WTC11 (cell line): ENCODE measurements at places on chromosomes 7 and 10.

GRCh38 chr7:82615527-82615926 lies 171.9 kb upstream of the CACNA2D1 start:
- peaks cover 4% of the 10 kb centered on the region for H3K4me1 ChIP-seq
- H3K36me3 ChIP-seq: no peaks in the 10 kb centered on the region
- DNase-seq: no peak

DNA sequence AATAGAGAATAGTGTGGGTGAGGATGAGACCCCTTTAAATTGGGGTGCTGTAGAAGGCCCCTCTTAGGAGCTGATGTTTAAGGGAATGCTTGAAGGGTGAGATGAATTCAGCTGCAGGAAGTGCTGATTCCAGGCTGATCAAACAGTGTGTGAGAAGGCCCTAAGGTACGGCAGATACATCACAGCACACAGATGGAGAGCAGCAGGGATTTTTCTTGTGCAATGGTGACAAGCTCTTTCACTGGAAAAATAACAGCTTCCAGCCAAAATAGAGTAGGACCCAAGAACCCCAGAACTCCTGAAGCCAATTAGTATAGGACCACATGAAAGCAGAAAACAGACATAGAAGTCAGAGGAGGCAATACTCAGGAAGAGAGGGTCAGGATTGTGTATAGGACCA lies 296.9 kb downstream of the ADRA2A start:
- H3K27me3 ChIP-seq: peaks cover 46% of the 10 kb centered on the region
- H3K36me3 ChIP-seq: no peaks in the 10 kb centered on the region
- no peak overlapping the region for H3K27ac ChIP-seq
- peaks cover 25% of the 10 kb centered on the region for H3K4me1 ChIP-seq

- no peak for DNase-seq
- H3K27me3 ChIP-seq: peaks cover 28% of the 10 kb centered on the region
- H3K4me3 ChIP-seq: no peak overlapping the region
- no peaks in the 10 kb centered on the region for H3K36me3 ChIP-seq
- H3K4me1 ChIP-seq: peaks cover 8% of the 10 kb centered on the region
- H3K27ac ChIP-seq: 0 out of 2 replicates have a peak overlapping the region, but pooled peaks have one; percentile 39
Measured at GRCh38 chr7:22201186-22201880, 155.6 kb downstream of the RAPGEF5 start.

DNA sequence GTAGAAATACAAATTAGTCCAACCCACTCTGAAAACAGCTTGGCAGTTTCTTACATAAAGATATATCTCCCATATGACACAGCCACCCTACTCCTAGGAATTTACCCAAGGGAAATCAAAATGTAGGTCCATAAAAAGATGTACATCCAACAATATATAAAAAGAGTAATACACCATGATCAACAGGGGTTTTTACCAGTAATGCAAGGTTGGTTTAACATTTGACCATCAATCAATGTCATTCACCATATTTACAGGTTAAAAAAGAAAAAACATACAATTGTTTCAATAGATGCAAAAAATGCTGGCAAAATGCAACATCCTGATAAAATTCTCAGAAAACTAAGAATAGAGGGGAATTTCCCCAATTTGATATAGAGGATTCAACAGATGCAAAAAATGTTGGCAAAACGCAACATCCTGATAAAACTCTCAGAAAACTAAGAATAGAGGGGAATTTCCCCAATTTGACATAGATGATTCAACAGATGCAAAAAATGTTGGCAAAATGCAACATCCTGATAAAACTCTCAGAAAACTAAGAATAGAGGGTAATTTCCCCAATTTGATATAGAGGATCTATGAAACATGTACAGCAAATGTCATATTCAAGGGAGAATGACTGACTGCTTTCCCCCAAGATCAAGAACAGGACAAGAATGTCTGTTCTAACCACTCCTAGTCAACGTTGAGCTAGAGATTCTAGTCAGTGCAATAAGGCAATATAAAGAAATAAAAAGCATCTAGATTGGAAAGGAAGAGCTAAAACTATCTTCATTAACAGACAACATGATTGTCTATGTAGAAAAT lies 13.7 kb downstream of the ADAP1 start:
- no peak for DNase-seq
- no peak overlapping the region for H3K27ac ChIP-seq
- H3K27me3 ChIP-seq: peaks cover 25% of the 10 kb centered on the region
- H3K4me3 ChIP-seq: no peak overlapping the region
- no peaks in the 10 kb centered on the region for H3K36me3 ChIP-seq
- peaks cover 3% of the 10 kb centered on the region; the same call in 1 of the 2 replicates for H3K4me1 ChIP-seq

DNA sequence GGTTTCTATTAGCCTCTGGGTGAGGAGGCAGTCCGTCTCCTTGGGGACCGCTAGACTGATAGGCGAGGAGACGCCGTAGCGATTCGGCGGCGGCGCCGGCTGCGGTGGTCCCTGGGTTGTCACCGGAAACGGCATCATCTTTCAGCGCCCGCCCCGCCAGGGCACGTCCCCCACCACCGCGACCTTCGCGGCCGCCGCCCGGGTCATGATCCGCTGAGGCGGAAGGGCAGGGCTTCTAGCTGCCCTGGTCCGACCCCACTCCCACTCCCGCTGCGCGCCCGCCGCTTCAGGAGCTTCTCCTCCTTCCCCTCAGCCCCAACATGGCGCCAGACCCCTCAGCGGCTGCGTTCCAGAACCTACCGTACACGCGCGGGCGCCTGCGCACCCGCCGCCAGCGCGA lies at the start of gene PAPOLB:
Gene PAPOLB (minus strand): TSS at position 358 of the 400 bp plus-strand sequence. CDS start 220 bp downstream, at position 138.
- peak within 1 kb of the TSS; percentile 54 for H3K4me3 ChIP-seq
- 0 out of 2 replicates have a peak, but pooled peaks cover 3% of the 10 kb centered on the region for H3K36me3 ChIP-seq
- H3K4me1 ChIP-seq: no peaks in the 10 kb centered on the region
- peaks cover 33% of the 10 kb centered on the region for H3K27me3 ChIP-seq

DNA sequence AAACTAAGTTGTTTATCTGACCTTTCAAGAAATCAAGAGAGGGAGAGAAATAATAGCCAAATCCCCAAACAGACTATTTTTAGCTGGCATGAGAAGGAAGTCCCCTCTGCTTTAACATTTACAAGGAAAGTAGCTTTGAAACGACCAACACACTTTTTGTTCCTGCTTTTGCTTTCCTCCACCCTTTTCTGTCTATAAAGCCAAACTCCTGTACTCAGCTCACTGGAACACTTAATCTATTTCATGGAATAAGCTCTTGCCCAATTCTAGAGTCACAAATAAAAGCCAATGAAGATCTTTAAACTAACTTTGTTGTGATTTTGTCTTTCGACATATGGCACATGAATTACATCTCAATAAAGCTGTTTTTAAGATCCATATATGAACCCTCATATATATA lies 86.8 kb upstream of the CCDC71L start:
- no peak for DNase-seq
- peaks cover 6% of the 10 kb centered on the region; the same call in 1 of the 2 replicates for H3K4me1 ChIP-seq
- no peak overlapping the region for H3K4me3 ChIP-seq
- H3K27ac ChIP-seq: no peak overlapping the region

DNA sequence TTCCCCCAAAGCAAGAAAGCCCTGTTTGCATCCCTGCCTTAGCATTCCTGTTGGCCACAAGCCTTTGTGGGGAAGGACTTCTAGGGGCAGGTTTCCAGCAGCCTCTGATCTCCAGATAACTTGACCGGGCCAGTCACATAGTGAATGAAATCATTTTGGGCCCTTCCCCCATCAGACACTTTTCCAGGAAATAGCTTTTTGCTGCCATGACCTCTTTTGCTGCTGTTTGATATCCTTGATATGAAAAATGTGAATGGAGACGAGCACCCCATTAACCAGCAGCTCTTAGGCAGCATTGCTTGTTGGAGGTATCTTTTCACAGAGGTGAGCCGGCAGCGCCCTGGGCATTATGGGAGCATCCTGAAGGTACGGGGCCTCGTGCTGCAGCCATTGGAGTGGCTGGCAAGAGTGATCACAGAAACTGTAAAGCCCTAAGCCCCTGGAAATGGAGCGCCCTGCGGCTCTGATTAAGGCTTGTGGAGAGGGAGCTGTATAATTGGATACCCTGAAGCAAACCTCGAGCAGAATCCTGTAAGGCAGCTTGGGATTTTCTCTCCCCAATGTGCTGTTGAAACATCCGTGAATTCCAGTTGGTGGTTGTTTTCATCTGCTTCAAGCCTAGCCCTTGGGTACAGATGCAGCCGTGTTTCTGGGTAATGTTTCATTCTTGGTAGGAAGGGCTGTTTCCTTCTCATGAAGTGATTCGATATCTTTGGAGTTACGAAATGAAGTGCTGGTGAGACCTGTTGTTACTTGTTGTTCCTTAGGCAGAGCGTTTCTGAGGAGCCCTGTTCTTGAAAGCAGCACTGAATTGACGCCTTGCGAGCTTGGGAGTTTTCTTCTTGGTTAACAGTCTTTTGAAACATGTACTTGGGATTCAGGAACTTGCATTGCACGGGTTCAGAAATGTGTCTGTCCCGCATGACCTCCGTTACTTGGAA lies 179.0 kb downstream of the PTEN start:
- no peak overlapping the region for H3K4me3 ChIP-seq
- no peaks in the 10 kb centered on the region; the same call in 1 of the 2 replicates for H3K27me3 ChIP-seq
- peaks cover 6% of the 10 kb centered on the region; the same call in 1 of the 2 replicates for H3K36me3 ChIP-seq
- no peak overlapping the region for H3K27ac ChIP-seq
- peaks cover 33% of the 10 kb centered on the region for H3K4me1 ChIP-seq
- DNase-seq: peak; percentile 16

- DNase-seq: no peak
- no peaks in the 10 kb centered on the region for H3K4me1 ChIP-seq
- no peaks in the 10 kb centered on the region for H3K36me3 ChIP-seq
Measured at GRCh38 chr7:86025807-86026206, 617.9 kb upstream of the GRM3 start.

DNA sequence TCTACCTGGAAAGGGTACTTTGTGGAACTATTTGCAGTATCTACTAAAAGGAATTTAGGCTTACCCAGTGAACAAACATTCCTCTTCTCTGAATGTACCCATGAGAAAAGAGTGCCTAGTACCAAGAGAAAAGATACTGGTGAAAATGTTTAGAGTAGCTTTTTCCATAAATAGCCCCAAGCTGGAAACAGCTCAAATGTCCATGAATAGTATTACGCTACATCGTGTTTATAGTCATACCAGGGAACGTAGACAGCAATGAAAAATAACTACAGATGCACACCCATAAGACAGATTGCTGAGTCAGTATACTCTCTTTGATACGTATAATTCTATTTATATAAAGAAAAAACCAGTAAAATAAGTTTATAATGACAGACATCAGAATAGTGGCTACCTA lies 285.9 kb downstream of the KLF6 start:
- H3K27ac ChIP-seq: no peak overlapping the region
- no peaks in the 10 kb centered on the region for H3K36me3 ChIP-seq
- no peak for DNase-seq
- peaks cover 66% of the 10 kb centered on the region for H3K4me1 ChIP-seq
- no peaks in the 10 kb centered on the region; the same call in 1 of the 2 replicates for H3K27me3 ChIP-seq
- no peak overlapping the region for H3K4me3 ChIP-seq

GRCh38 chr7:120996333-120996987 lies 7.9 kb downstream of the CPED1 start:
- DNase-seq: no peak
- H3K27ac ChIP-seq: no peak overlapping the region
- H3K36me3 ChIP-seq: no peaks in the 10 kb centered on the region
- no peak overlapping the region for H3K4me3 ChIP-seq

DNA sequence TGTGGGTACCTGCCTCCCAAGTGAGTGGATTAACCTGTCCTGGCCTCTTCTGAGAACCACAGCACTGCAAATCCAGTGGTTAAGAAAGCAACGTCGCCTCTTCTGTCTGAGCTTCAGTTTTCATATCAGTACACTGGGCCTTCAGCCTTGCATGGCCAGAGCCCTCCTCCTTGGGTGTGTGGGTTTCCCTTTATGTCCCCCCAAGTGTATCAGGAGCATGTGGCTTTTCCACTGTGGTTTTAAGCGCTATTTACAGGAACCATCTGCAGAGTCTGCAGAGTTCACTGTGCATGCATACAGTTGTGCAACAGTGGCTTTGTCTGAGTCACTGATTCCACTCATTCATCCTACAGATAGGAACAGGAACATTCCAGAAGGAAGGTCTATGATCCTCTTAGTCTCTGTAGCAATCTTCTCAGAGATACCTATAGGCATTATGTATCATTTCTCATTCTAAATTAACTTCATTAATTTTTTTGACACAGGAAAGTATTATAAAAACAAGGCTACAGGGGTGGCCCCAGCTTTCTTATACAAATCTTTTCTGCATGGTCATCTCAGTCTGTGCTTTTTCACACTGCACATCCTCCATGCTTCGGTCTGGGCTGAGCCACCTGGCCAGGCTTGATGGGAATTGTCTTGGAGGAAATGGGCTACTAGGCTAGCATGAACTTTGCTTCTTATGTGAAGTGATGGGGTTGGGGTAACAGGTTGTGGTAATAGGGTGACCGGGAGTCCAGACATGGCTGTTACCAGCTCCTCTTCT lies 17.1 kb downstream of the MBL2 start:
- DNase-seq: no peak
- H3K36me3 ChIP-seq: no peaks in the 10 kb centered on the region
- no peak overlapping the region for H3K4me3 ChIP-seq
- no peaks in the 10 kb centered on the region for H3K27me3 ChIP-seq
- no peaks in the 10 kb centered on the region for H3K4me1 ChIP-seq

DNA sequence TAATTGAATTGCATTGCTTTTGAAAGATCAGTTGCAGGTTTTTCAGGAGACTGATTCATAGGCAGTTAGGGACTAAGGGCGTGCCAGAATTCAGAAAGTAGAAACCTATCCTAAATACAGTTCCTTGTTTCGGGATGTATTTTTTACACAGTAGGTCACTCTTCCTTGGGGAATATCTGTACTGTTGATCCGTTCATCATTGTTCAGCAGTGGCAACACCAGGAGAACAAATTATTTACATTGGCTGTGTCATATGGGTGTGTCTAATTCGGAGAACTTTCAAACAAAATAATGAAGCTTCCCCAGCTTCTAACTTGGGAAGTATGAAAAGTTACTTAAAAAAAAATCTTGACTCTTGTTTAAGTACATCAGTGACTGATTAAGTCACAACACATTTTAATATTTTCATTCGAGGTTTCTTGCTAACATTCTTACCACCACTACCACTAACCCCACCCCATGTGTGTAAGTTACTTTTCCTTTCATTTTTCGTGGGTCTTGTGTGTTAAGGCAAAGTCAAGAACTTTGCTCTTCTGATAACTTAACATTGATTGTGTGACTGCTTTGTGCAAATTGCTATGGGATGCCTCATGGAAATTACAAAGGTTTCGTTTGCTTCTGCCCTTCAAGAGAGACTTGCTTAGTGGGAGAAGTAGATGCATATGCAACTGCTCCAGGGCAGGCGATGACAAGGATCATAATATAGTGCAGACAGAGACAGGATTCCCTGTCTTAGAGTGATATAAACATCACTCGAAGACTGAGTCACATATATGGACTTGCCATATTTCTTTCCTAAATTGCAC lies 43.8 kb upstream of the RPA3 start:
- H3K27me3 ChIP-seq: no peaks in the 10 kb centered on the region
- no peak overlapping the region for H3K4me3 ChIP-seq
- no peaks in the 10 kb centered on the region for H3K36me3 ChIP-seq
- peak overlapping the region; percentile 10; the same call in 1 of the 2 replicates for H3K27ac ChIP-seq
- peaks cover 6% of the 10 kb centered on the region for H3K4me1 ChIP-seq

- H3K4me3 ChIP-seq: no peak overlapping the region
- no peak for DNase-seq
- H3K27ac ChIP-seq: no peak overlapping the region
- H3K36me3 ChIP-seq: no peaks in the 10 kb centered on the region
Measured at GRCh38 chr7:113775401-113775800, 143.4 kb downstream of the PPP1R3A start.

GRCh38 chr7:144148224-144148827 lies 25.4 kb downstream of the OR2A14 start:
- H3K36me3 ChIP-seq: peaks cover 31% of the 10 kb centered on the region
- no peak overlapping the region for H3K4me3 ChIP-seq
- H3K4me1 ChIP-seq: no peaks in the 10 kb centered on the region
- no peak overlapping the region for H3K27ac ChIP-seq

GRCh38 chr10:4623757-4624420 lies 202.1 kb upstream of the AKR1E2 start:
- no peak overlapping the region for H3K4me3 ChIP-seq
- peaks cover 11% of the 10 kb centered on the region for H3K36me3 ChIP-seq
- H3K4me1 ChIP-seq: peaks cover 7% of the 10 kb centered on the region
- H3K27ac ChIP-seq: no peak overlapping the region
